ENCODE measurements at places on chromosomes 7 and 10.
A peak's percentile ranks its signal among the peaks of the same experiment; 100 is the strongest.

DNA sequence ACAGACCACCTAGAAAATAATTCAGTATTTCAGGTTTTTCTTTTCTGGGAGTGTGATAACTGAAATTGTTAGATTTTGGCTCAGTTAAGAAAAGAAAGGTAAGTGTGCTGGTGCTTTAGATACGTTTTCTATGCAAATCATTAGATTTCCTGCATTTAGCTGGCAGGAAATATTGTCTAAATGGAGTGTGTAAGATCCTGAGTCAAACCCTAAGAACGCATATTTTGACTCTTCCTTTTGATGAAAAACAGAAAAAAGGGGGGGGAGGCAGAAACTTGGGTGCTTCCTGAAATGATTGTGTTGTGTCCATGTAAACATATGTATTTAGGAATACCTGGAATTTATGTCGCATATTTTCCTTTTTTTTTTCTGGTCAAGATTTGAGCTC is 1.2 kb downstream of the GRK5 start:
- no peak for DNase-seq

GRCh38 chr7:13742126-13742525 is 247.3 kb downstream of the ETV1 start:
- no peak for DNase-seq

- DNase-seq = no peak
Observed at GRCh38 chr10:30493609-30494530, 59.9 kb downstream of the MAP3K8 start.

GRCh38 chr10:91953600-91954160 is 30.1 kb downstream of the BTAF1 start:
- DNase-seq = no peak

DNA sequence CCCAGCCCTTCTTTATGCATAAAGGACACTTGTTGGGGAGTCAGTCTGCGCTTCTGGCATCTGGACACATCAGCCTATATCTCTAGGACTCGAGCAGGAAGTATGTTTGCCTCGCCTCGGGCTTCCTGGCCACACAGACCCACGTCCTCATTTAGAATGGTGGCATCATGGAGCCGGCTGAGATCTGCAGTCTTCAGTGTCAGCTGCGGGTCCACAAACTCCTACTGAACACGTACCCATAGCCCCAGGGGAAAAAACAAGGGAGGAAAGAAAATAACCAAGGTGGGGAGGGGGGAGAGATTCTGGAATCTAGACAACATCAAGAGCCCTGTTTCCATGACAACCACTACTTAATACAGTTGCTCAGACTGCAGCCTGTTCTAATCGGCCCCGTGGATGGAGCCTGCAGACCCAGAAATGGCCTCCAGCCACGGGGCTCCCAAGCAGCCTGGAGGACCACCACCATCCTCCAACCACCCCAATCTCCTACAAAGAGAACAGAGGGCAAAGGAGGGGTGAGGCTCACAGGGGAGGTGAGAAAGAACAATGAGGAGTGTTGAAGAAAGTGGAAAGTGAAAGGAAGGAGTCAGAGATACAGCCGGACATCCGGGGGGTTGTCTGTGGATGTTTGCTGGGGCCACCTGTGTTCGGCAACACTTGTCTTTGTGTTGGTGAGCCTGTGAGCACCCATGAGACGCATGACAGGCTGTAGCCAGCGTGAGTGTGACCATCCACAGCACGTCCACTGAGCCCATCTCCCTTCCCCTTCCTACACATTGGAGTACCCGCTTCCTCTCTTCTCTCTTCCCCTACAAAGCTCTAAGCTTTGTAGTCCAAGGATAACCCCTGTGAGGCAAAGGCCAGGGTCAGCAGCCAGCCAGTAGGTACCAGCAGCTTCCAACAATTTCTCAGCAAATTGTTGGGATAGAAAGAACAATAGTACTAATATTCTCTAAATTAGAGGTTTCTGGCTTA is 141.0 kb downstream of the PLXNA4 start:
- no peak for DNase-seq

- DNase-seq = no peak
Observed at GRCh38 chr7:55307123-55307916, 57.8 kb upstream of the LANCL2 start.

- DNase-seq = no peak
Observed at GRCh38 chr10:58734664-58735063, 222.0 kb downstream of the BICC1 start.

DNA sequence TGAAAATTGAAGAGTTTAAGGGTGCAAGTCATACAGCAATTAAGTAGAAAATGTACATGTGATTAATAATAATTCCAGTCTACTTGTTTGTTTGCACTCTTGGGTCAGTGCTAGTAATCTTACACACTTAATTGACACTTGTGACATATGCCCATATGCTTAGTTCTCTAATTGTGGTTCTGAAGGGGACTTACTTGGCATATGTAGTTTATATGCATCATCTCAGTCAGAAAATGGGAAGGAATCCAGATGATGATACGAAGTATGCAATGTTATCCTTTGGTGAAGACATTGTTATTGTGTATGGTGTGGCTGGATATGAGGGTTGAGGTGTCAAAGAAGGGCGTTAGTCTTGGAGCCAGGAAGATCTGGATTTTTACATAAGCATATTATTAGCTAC is 193.5 kb upstream of the HDAC9 start:
- no peak for DNase-seq

GRCh38 chr7:106255246-106255645 is 29.5 kb downstream of the NAMPT start:
- no peak for DNase-seq

GRCh38 chr10:90352288-90352687 is 505.6 kb downstream of the HTR7 start:
- DNase-seq = no peak

- DNase-seq = no peak
Observed at GRCh38 chr7:74002474-74003017, 25.4 kb upstream of the ELN start.

GRCh38 chr7:17646253-17646956 is 293.9 kb downstream of the SNX13 start:
- no peak for DNase-seq

DNA sequence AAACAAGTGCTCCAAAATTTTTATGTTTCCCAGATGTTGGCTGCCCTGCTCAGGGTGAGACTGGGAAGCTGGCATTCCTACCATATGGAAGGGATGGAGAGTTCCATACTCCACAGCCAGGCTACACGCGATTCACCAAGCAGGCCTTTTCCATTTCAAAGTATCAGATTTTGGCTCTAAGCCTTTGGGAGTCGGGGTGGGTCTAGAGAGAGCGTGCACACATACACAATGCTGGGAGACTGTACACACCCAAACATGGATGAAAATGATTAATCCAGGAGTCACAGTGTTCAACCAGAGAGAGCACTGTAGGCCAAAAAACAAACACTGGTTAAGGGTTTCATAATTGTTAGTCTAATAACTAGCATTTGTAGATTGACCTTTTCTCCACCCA is 295.0 kb downstream of the BICC1 start:
- no peak for DNase-seq

DNA sequence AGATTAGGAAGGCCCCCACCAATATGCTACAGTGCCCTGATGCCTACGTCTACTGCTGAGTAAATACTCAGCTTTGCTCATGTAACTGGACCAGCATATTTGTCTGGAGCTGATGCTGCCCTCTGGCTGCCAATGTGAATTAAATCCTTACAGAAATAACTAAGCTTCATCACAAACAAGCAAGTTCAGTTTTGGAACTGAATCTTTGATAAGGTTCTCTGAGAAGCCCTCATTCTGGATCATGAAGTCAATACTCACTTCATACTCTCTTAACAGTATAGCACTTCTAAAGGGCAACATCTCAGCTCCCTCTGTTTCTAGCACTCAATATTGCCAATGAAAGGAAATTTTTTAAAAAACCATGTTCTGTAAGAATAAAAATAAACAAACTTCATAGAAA is 246.7 kb downstream of the ETV1 start:
- no peak for DNase-seq

DNA sequence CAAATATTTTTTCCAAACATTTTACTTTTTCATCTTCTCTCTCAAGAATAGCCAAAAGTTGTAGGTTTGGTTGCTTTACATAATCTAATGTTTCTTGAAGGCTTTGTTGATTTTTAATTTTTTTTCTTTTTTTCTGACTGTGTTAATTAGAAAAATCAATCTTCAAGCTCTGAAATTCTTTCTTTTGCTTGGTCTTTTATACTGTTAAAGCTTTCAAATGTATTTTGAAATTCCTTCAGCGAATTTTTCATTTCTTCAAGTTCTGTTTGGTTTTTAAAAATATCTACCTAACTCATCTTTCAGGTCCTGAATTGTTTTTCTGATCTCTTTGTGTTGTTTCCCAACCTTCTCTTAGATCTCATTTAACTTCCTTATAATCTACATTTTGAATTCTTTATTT is 109.3 kb downstream of the SLC25A40 start:
- no peak for DNase-seq

DNA sequence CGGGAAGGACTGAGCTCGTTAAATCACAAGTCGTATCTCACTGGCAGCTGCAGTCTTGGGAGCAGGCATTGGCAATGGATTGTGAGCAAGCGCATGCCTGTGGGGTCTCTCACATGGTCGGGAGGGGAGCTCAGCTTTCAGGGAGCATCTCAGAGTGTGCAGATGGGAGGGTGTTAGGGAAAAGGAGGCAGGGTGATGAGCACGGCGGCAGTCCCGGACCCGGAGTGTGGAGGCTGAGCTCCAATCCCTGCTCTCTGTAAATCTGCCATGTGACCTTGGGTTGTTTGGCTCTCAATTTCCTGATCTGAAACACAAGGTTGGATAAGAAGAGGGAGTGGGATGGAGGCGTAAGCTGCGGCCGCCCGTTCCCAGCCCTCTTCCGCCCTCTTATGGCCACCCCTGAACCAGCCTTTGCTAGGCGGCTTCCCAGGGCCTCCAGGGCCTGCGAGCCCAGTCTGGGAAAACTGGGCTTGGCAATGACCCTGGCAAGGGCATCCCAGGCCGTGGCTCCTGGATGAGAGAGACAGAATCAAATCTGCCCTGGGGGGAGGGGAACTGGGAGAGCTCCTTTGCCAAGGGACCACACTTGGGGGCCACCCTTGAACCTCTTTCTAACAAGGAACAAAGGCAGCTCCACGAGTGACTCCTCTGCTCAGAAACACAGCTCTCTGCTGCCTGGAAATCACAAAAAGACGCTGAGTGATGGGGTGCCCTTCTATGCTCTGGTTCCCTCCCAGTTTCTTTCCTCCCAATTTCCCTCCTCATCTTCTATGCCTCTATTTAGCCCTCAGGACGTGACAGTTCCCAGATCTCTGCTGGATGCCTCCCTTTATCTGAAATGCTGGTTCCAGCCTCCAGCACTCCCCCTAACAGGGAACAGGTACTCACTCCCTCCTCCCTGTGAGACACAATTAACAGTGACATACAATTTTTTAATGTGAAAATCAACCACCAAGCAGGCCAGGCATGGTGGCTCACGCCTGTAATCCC is 41.7 kb upstream of the LOXL4 start:
- DNase-seq = peak; percentile 48

- no peak for DNase-seq
Observed at GRCh38 chr10:119700321-119700954, 25.4 kb upstream of the INPP5F start.

- no peak for DNase-seq
Observed at GRCh38 chr7:26284995-26285632, 6.5 kb upstream of the SNX10 start.

DNA sequence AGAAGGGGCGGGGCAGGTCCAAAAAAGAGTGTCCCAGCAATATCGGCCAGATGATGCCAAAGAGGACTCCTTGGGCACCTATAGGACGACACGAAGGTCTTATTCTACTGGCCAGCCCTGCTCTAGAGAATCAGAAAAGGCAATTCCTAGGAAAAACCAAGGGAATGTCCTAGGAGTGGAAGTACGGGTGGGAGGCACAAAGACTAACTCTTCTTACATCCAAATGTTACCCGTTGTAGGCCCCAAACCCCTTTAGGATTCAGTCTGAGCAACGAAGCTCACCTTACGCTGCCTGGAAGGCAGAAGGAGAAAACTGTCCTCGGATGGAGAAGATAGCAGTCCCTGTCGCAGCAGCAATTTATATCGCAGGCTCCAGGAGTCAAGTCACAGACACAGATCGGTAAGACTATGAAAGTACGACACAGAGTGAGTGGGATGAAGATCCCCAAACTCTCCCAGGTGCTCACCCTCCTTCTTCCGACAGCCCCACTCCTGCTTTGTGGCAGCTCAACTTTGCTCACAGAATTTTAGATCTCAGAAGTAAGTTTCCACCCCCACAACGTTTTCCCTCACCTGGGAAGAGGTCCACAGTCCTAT is 558 bp downstream of the TCTN3 start:
- DNase-seq = no peak

GRCh38 chr10:62501547-62501946 is 127.4 kb downstream of the ZNF365 start:
- DNase-seq = no peak

DNA sequence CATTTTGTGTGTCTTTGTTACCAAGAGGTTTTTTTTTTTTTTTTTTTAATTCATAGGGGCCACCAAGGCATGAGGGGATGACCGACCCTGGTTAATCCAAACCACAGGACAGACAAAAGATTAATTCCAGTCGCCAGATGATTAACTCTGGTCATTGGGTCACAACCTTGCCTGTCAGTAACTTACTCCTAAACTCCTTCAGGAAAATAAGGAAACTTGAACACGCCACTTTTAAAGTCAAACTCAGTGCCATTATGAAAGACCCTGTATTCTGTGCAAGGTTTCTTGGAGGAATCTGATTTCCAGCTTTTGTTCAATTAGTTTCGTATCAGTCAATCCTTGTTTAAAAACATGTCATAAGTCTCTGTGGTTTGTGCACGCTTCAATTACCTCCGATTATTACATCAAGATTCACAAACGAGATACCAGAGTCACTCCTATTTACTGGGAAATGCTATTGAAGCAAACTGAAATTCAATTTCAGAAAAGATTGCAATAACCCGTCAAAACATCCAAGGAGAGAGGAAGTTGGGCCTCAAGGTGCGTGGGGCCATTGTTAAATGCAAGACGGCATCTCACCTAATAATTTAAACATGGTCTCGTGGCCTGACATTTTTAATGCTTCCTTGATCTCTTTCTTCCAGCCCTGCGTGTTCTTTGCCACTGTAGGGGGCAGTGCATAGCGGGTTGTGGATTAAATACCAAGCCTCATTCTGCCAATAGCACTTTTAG is 44.0 kb downstream of the NRP1 start:
- DNase-seq = no peak

- DNase-seq = no peak
Observed at GRCh38 chr10:72329290-72330068, 25.2 kb downstream of the DNAJB12 start.

- no peak for DNase-seq
Observed at GRCh38 chr10:49404321-49404878, 8.5 kb upstream of the DRGX start.

- DNase-seq = no peak
Observed at GRCh38 chr7:142632271-142633134, 116.8 kb upstream of the PRSS1 start.

- no peak for DNase-seq
Observed at GRCh38 chr7:30183749-30184369, 49.1 kb downstream of the MTURN start.

- DNase-seq = no peak
Observed at GRCh38 chr10:118511711-118512110, 83.7 kb downstream of the PRLHR start.

DNA sequence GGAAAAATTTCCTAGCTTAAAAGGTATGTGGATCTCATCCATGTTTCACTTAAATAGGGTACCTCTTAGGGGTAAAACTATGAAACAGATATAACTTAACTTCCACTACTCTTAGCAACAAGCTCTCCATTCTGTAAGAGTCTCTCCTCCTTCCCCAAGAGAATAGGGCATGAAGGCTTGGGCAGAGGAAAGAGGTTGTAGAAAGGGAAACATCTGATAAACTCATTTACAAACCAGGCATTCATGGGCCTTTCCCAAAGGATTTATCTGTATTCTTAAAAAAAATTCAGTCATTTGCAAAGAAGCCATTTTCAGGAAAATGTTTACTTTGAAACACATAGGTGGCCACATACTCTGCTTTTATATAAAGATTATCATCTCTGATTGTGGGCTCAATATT is 82.7 kb downstream of the SEMA3A start:
- DNase-seq = no peak

All from brain pericyte (primary cell).